Activated CD4-positive, alpha-beta memory T cell treated with anti-CD3 and anti-CD28 coated beads, Interleukin-2, amount 10 ng/mL, durations not matched to agents 7 days and 5 days (primary cell): ENCODE measurements at places on chromosomes 3 and 15.

DNA sequence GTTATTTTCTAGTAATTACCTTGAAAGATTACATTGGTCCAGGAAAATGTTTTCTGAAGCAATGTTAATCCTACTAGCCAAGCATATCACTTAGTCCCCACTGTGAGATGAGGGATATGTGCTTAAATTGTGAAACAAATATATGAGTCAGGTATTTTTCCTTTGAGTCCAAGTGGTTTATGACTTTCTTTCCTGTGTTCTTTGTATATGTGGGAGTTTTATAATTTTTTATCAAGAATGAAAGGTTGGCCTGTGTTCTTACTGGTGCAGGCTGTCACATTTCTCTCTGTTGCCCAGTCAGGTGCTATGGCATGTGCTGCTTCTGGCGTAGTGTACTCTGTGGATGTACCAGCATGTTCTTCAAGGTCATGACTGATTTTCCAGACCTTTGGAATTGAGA, 147.4 kb downstream of the CMSS1 start:
- no peak for DNase-seq

DNA sequence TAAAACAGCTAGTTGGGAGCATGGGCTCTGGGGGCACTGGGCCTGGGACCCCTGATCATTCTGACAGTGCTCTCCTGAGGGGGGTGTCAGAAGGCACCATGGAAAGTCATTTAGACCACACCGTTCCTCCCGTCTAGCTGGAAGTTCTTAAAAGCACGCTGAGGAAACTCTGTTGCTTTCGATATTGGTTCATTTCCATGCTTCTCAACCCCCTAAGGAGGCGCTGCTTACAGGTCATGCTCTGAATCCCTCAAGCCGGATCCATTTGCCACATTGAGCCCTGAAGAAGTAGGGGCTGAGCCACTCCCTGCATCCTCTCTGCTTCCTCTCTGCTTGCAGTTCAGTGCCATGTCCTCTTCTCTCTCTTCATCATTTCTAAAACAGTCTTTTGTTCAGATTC, 187.2 kb downstream of the CACNA2D3 start:
- DNase-seq = no peak

DNA sequence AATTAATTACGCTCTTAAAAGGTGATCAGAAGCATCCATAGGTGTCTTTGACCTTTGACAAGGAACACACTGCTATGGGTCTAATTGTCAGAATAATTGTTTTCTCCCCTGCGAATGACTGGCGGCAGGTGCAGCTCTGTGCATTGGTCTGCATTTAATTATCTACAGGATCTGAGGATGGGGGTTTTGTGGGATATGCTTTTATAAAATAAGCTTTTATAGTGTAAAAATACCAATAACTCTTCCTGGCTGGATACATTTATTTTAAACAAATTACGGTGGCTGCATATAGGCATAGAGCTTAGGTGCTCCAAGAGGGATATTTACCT, 201.6 kb upstream of the RGMA start:
- DNase-seq = no peak

DNA sequence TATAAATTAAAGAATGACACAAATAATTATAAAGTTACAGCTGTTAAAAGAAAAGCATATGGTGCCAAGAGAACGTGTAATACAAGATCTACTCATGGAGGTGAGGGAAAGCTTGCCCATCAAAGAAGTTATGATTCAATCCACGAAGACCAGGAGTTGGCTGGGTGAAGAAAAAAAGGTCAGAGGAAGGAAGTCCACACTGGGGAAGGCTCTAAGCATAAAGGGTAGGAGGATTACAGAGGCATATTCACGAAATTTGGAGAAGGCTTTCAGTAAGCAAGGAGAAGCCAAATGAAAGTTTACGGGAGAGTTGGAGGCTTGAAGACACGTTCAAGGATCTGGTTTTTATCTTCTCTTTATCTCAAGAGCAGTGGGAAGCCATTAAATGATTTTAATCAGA, 1.8 kb upstream of the TGFBR2 start:
- no peak for DNase-seq

- no peak for DNase-seq
Measured at GRCh38 chr3:197501496-197501878, 54.3 kb downstream of the BDH1 start.

GRCh38 chr3:11611341-11611799, 32.3 kb downstream of the VGLL4 start:
- no peak for DNase-seq

GRCh38 chr3:192061426-192061825, 600.5 kb downstream of the PYDC2 start:
- no peak for DNase-seq
